ENCODE measurements at places on chromosomes 6 and 20.

DNA sequence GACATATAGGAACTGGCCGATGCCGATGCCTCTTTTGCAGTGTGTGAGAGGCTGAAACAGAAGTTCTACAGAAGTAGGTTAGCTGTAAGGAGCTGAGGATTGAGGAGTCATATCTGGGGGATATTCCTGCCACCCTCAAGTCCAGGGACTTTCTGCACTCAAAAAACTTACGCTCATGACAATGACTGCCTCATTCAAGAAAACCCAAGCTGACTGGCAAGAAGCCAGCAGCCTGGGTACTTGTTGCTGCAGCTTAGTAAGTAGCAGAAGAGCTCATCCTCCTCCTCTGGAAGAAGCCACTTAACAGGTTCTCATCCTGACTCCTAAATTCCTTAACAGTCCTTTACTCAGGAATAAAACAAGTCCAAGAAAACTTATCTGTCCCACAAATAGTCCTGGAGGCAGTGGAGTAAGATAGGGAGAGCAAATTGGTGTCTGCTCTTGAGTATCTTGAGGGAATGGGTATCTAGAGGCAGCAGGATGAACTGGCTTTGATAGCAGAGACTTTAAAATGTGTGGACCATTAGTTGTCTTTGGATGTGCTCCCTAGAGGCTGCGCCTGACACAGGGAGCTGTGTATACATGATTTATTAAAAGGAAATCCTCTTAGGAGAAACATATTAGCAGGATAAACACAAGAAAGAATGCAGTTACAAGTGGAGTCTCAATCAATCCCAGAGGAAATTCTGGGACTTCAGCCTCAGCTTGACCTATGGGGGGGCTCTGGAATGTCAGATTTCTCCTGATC lies 7.4 kb downstream of the CALHM5 start:
- DNase-seq, result no peak

DNA sequence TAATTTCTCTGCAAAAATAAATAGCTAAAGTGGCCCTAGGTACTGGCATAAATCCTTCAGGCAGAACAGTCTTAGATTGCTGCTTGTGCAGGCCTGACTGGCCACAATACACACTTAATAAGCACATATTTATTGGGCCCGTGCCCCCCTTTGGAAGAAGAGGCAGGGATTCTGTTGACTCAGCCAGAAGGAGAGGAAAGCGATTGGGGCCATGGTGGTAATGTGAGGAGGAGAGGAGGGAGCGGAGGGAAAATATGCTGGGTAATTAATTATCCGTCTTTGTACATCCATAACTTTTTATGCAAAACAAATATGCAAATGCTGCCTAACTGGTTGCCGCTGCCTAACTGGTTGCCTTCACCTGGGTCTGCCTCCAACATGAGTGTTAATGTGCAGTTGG lies 36.2 kb downstream of the CD40 start:
- no peak for DNase-seq

GRCh38 chr6:156699017-156699421 lies 78.2 kb upstream of the ARID1B start:
- no peak for DNase-seq

GRCh38 chr6:114342826-114343781 lies at the start of gene HS3ST5:
TSS of gene HS3ST5 (minus strand) at chr6:114343023. CDS start at chr6:114062845, 280,178 bp downstream.
- no peak for DNase-seq

- no peak for DNase-seq
Measured at GRCh38 chr6:75834447-75834846, 85.4 kb downstream of the MYO6 start.

GRCh38 chr6:160990847-160991405 lies 643 bp upstream of the MAP3K4 start:
- DNase-seq, result no peak

DNA sequence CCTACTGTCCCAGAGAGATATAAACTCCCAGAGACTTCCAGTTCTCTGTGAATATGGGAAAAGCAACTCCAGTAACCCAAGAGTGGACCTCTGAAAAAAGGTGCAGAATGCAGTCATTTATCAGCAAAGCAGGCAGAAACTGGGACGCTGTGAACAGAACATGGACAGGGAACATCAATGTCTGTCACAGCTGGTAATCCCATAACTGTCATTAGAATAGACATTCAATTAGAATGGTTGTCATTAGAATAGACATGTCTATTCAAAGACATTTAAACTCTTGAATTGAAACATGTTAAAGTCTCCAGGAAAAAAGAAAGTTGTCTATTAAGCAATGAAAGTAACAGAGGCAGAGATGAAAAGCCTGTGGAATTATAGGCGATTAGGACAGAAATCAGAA lies 302.1 kb downstream of the BTBD3 start:
- DNase-seq, result no peak

DNA sequence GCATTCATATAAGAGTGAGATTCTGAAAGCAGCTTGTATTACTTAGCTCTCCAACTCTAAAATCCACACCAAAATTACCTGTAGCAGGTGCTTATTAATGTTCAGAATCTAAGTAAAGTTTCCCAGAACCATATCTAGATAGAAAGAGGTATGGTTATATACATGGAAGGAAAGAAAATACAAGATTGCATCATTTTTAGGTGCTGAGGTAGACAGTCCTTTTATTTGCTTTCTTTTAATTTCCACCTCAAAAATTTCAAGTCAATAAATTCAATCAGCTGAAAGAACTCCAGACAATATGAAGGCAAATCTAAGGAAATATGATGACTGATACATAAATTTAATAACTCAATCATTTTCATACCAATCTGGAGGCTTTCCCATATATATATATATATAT lies 521.9 kb downstream of the PKHD1 start:
- no peak for DNase-seq

- no peak for DNase-seq
Measured at GRCh38 chr20:43191946-43192863, 2.5 kb upstream of the PTPRT start.

DNA sequence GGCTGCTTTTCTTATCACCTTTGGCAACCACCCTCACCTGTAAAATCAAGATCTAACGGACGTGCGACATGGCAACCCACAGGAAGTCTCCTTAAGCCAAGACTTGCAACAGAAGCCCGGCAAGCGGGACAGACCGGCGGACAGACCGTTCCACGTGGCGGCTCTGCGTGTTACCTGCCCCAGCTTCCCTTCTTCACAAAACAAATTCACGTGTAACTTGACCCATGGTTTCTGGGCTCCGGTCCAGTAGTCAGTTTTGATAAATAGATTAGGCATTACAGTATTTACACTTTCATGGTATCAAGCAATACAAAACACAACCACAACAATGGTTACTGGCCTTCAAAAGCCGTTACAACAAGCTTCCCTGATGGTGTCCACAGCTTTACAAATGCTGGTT lies 133.8 kb downstream of the PRND start:
- no peak for DNase-seq

- DNase-seq, result no peak
Measured at GRCh38 chr20:49769048-49769581, 43.5 kb upstream of the SLC9A8 start.

DNA sequence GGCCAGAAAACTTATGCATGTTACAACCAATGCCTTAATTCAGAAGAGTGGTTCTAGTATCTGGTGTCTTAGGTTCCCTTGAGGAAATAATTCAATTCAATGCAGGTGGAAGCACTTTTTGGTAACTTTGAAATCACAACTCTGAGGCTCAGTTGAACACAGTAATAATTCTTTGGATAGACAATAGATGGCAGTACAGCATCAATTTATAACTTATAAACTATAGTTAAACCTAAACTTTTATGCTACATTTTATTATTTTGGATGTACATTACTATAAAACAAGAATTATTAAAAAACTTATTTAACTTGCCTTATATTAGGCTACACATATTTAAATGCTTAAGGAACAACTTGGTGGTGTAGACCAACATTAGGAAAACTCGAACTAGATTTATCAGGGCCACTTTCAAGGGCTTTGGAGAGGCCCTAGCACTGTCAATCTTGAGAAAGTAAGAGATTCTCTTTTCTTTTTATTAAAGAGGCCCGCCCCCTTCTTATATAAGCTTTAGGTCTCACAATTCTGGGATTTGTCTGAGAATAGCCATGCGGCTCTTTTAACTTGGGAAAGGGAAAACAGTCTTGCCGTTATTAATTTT lies 85.9 kb downstream of the CRYBG1 start:
- peak; percentile 25 for DNase-seq

- DNase-seq, result no peak
Measured at GRCh38 chr6:129749749-129750120, 39.8 kb upstream of the ARHGAP18 start.

- DNase-seq, result no peak
Measured at GRCh38 chr20:819680-820322, 13.7 kb upstream of the FAM110A start.

DNA sequence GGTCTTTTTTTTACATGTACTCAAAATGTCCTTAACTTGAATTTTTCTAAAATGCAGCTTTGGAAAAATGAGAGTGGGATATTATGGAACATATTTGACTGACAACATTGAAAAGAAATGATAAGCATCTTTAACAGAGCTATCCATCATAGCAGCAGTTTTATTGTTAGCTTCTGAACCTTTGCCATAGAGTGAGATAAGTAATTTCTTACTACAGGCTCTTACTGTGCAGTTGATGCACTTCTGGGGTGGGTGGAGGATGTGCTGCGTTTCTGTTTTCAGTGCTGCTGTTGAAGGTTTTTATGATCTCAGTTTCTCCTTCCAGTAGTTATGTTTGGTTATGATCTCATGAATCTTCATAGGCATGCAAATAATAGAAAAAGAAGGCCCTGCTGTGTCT lies 267.0 kb downstream of the TMEM242 start:
- no peak for DNase-seq

DNA sequence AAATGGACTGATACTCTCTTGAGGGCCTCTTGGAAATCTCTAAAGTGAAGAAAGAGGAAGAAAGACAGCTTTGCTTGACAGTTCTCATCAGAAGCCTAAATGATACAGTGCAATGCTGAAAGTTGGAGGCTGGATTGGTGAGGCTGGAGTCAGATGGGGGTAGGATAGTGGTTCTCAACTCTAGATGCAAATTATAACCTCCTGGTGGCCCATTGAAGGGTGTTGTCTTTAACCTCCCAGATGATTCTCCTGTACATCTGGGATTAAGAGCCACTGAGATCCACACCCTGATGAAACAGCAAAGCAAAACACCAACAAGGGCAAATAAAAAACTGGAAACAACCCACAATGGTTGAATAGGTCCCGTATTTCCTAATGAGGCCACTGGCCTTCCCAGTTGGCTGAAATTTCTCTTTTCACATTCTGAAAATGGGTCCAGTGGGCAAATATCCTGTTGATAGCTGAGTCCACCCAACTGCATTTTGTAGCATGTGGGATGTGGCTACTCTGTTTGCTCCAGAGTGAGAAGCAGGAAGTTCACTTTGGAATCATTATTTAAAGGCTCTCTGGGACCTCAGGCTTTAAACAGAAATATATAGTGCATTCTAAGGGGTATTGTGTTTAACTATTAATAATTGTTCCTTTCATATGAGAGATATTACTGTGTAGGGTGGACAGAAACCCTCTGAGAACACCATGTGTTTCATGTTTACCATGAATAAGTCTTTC lies 208.1 kb downstream of the SOX4 start:
- no peak for DNase-seq

DNA sequence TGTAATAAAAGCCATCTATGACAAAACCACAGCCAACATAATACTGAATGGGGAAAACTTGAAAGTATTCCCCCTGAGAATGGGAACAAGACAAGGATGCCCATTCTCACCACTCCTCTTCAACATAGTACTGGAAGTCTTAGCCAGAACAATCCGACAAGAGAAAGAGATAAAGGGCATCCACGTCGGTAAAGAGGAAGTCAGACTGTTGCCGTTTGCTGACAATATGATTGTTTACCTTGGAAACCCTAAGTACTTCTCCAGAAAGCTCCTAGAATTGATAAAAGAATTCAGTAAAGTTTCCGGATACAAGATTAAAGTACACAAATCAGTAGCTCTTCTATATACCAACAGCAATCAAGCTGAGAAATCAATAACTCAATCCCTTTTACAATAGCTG lies 14.0 kb upstream of the RUNX2 start:
- DNase-seq, result no peak

DNA sequence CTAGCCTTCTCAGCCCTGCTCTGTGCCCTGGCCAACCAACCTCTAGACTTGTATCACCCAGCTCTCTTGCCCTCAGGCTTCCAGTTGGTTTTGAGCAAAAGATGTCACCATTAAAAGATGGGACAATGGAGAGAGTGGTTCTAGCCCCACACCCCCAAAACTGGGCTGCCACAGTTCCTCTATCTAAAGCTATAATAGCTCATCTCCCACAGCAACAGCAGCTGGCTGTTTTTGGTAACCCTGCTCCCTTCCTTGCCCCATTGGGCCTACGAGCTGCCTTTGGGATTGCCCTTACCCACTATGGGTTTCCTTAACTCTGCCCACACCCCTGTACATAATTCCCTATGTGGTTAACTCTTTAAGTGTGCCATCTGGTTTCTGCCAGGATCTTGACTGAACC lies 7.6 kb upstream of the SRSF3 start:
- DNase-seq, result no peak

DNA sequence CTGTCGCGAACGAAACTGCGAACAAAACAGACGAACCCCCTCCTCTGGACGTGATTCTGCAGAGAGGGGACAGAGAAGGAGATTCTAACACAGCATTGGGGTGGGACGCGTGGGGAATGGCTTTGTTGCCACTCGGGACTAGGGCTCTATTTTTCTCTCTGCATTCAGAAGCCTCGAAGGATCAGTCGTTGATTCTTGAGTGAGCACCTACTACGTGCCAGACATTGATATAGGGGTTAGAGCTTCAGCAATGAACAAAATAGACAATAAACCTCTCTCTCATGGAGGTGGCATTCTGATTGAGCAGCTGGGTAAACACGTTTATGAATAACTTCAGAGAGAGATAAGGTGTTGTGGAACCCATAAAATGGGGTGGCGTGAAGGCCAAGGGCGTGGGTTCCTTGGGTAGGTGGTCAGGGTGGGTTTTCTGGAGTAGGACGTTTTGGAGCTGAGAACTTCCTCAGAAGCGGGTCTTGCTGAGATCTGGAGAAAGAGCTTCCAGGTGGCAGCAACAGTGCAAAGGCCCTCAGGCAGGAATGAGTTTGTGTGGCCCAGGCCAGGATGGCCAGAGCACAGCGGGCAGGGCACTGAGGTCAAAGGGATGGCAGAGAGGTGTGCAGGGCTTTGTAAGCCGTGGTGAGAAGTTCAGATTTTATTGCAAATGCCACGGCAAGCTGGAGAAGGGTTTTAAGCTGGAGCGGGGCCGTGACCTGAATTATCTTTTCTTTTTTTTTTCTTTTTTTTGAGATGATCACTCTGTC lies 884 bp downstream of the SLC2A10 start:
- DNase-seq, result no peak

DNA sequence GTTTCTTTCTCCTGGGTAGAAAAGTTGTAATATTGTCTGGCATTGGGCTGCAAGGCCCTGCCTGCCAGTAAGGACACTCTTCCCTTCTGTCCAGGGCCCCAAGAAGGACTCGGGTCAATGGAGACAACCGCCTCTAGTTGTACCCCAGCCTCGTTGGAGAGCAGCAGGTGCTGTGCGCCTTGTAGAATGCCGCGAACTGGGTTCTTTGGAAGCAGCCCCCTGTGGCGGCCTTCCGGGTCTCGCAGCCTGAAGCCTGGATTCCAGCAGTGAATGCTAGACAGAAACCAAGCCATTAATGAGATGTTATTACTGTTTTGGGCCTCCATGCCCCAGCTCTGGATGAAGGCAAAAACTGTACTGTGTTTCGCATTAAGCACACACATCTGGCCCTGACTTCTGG lies 37.0 kb downstream of the PLCG1 start:
- DNase-seq, result no peak

- DNase-seq, result no peak
Measured at GRCh38 chr6:100435299-100435698, 29.4 kb downstream of the SIM1 start.

- no peak for DNase-seq
Measured at GRCh38 chr6:11971154-11971553, 41.0 kb upstream of the HIVEP1 start.

Measured in T-helper 2 cell (primary cell).